Esophagus squamous epithelium (tissue), 5 donors: ENCODE measurements at places on chromosomes 11 and 22.

DNA sequence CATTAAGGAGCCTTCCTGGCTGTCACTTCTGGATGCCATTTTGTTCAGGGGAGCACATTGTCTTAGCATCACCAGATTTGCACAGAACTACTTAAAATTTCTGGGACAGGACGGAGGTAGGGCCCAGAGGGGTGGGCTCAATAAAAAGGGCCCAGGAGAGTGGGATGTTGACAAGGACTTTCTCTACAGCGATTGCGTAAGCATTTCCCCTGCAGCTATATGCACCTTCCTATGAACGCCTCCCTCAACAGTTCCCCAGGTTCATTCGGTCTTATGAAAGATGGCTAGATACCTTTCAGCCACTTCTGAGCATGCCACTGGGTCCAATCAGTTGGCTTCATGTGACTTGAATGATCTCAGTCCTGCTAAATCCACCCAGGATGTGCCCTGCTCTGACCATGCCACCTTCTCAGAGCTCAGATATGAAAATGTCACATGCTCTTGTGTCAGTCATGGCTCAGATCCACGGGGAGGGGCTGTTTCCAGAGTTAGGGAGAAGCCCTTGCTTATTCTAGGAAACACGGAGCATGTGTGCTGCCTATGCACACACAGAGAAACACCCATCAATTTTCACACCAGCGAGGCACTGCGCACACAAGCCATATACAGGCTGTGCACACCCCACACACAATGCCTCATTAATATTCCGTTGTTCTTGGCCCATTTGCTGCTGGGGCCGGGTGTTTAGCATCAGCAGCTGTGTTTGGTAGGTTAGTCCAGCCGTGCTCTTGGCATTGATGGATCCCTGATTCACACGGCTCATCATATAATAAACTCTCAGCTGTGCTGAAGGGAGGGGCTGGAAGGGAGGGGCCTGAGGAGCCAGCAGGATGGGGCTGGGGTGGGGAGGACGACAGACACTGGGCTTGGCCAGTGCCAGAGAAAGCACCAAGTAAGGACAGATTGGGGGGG lies 52.5 kb upstream of the NNMT start:
- DNase-seq, result no peak

DNA sequence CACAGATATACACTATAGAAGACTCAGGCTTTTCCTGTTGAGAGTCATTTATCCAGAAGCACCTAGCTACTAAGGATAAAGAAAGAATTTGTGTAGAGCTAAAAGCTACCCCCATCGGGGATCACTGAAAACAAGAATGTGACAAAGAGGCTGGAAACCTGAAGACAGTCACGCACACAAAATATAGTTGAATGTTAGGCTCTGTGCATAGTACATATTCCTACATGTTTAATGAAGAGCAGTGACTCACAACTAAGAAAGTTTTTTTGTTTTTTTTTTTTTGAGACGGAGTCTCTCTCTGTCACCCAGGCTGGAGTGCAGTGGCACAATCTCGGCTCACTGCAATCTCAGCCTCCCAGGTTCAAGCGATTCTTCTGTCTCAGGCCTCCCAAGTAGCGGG lies 8.4 kb downstream of the OR10V1 start:
- DNase-seq, result no peak

DNA sequence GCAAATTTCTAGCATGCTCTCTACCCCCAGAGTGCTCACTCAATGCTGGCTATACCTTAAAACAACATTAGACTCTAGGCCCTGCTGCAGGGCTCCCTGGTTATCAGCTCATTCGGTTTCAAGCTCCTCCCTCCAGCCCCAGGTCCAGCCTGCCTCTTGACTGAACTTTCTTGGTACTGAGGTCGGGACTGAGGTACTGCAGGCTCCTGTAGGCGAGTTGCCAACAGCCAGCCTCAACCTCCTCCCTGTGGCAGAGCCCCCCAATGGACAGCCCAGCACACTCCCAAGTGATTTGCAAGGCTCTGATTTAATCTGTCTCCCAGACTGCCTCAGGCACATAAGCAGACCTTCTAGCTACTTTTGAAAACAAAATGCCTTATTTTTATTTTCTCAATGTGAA lies 73.6 kb upstream of the EIF3M start:
- DNase-seq, result no peak

DNA sequence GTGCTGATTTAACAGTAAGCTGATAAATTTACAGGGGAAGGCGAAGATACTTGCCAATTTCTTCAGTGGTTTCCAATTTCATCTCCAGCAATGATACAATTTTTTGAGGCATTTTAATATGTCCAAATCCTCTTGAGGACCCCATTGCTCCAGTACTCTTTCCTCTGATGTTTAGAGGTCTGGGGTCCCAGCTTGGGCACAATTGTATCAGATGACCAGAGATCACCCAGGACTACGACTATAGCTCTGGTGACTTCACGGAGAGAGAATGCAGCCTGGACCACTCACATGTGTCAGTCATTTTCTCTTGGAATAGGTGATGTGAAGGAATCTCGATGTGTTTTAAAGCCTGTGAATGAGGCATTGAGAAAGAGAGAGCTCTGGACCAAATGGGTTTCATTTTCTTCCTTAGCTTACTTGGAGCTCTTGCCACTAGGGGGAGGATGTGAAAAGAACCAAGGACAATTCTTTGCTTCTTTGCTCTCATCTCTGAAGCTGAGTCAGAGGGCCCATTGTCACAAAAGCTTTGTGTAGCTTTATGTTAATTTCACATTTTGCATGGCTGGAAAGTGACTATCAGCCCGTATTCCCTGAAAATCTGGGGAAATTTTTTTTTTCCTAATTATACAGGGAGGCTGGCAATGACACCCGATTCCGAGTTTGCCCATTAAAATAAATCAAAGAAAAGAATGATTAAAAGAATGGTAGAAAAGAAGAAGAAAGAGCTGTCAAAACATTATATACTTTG lies 6.7 kb upstream of the CCDC90B start:
- DNase-seq, result no peak

DNA sequence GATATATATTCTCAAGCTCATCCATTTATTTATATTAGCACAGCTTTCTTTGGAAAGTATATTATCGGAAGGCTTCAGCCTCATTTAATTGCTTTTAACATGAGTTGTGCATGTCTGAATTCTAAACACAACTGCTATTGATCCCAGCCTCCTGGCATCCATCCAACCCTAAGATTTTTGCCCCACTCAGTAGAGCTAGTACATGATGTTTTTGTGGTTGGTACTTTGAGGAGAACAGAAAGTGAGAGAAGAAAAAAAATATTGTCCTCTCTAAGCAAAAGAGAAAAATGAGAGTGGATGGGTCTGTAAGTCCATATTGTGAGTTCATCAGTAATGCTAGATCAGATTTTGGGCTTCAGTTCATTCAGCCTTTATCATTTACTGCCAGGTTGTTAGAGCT lies 198.7 kb downstream of the DDX10 start:
- no peak for DNase-seq

- peak; percentile 63 for DNase-seq
Observed at GRCh38 chr11:33773987-33774735, at the start of gene FBXO3. FBXO3 (minus strand) TSS chr11:33774520; CDS start chr11:33774497, 23 bp downstream.

DNA sequence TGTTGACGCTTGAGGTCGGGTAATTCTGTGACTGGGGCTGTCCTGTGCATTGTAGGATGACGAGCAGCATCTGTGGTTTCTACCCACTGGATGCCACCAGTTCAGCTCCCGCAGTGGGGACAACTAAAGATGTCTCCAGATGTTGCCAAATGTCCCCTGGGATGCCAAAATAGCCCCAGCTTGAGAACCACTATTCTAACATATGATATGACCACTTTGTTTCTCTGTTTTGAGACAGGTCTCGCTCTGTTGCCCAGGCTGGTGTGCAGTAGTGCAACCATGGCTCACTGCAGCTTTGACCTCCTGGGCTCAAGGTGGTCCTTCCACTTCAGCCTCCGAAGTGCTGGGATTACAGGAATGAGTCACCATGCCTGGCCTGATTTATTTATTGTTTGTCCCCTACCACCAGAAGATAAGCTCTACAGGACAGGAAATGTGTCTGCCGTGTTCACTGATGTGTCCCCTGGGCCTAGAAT lies 4.4 kb upstream of the MEN1 start:
- no peak for DNase-seq

DNA sequence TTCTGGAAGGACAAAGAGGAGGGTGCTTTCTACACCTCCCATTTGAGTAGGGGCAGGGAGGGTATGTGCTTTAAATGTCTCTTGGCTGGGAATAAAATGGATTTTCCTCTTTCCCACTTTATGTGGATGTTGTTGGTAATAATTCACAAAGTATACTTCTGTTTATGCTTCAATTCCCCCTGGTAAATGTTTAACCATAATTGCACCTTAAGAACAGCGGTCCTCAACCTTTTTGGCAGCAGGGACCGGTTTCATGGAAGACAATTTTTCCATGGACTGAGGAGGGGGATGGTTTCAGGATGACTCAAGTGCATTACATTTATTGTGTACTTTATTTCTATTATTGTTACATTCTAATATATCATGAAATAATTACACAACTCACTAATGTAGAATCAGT lies 4.0 kb upstream of the TP53AIP1 start:
- DNase-seq, result no peak

- DNase-seq, result no peak
Observed at GRCh38 chr11:45872651-45873356, 12.6 kb upstream of the MAPK8IP1 start.

- no peak for DNase-seq
Observed at GRCh38 chr11:100061006-100061405, 626.1 kb upstream of the ARHGAP42 start.

GRCh38 chr11:69423611-69424385 lies 57.7 kb upstream of the LINC01488 start:
- no peak for DNase-seq

GRCh38 chr22:35343664-35344550 lies 37.0 kb upstream of the HMOX1 start:
- DNase-seq, result no peak

GRCh38 chr22:35961480-35962295 lies 66.9 kb downstream of the RBFOX2 start:
- DNase-seq, result no peak

- DNase-seq, result no peak
Observed at GRCh38 chr22:35335468-35335867, 35.8 kb downstream of the TOM1 start.

- no peak for DNase-seq
Observed at GRCh38 chr11:73213196-73214143, 4.6 kb upstream of the P2RY2 start.

GRCh38 chr11:11981364-11981763 lies 27.1 kb downstream of the DKK3 start:
- no peak for DNase-seq

DNA sequence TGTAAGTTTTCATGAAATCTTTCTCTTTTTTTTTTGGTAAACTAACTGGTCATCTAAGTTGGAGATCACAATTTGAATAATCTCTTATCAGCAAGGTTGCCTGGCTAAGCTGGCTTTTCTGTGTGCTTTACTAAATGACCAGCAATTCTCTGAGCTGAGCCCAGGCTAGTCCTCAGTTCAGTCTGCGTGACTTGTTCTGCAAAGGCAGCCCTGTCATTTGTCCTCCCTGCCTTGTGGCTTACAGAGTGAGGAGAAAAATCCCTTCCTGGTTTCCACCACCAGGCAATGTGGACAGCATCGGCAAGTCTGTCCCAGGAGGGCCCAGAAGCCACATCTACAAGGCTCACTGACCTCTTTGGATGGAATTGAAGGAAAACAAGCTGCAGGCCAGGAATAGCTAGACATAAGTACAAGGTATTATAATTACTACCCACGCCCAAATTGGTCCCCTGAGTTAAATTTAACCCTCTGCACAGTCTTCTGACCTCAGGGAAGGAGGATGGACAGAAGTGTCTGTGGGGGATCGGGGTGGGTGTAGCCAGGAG lies 108.6 kb downstream of the SCN3B start:
- DNase-seq, result no peak

GRCh38 chr11:28627690-28628255 lies 519.6 kb downstream of the METTL15 start:
- no peak for DNase-seq

DNA sequence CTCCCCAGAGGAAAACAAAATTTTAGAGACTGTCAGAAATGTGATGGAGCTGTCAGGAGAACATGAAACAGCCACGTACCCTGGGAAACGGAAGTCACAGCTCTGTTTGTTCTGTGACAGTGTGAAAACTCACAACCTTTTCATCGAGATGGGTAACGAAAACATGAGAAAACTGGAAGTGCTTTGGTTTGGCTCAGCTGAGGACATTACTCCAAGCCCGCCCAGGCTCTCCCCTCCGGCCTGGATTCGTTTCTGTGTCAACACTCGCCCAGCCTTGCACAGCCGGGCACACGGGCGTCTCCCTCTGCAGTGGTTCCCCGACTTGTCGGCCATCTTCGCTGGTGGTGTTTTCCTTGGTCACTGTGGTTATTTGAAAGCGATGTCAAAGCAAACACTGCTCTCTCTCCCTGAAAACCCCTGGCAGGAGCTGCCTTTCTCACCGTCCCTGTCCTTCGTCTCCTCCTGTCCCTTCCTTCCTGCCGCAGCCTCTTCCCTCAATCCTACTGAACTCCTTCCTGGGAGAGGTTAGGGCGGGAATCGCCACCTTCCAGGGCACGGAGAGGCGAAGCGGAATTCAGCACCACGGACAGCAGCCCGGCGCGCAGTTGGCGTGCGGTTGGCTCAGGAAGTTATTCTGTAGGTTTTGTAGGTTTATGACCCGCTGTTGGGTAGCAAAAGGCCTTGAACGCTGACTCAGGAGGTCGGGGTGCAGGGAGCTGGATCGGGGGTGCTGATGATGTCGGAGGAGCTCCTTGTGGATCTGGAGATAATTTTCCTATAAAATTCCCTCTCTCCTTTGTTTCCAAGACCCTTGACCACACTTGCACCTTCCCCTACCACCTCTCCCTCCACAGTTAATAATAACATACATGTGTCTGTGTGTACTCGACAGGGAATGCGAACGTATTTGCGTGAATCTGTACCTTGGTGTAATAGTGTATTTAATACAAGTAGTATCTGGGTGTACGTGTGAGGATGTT lies 13.1 kb upstream of the RPS19BP1 start:
- DNase-seq, result no peak

DNA sequence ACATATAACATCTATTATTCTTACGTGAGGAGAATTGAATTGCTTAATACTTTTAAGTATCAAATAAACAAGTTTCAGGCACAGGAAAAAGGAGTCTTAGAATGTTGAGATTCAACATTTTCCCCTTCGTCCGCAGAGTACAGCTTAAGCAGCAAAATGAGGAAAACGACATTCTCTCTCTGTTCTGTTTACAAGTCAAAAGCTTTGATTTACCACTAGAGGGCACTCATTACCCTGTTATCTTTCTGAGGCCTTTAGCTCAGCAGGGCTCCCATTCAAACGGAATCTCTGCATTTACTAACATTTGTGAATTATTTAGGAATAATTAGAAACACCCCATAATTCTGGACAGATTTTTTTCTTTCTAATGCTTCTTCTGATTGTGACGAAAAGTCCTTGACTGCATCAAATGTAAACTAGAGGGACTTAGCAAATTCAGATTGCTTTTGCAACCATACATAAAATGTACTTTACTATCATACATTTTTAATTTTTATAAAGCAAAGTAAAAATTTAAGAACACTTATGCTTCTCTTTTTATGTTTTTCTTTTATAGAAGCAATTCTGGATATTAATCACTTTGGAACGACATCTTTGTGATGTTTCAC lies 75.0 kb downstream of the JRKL start:
- no peak for DNase-seq

- DNase-seq, result no peak
Observed at GRCh38 chr11:88043149-88043548, 132.1 kb downstream of the RAB38 start.
